ENCODE measurements at places on chromosomes 12 and 14.

- no peak for DNase-seq
Measured at GRCh38 chr12:10151621-10152020, 20.3 kb downstream of the OLR1 start.

GRCh38 chr12:84704856-84705255 is 207.7 kb downstream of the SLC6A15 start:
- no peak for DNase-seq

- no peak for DNase-seq
Measured at GRCh38 chr14:105447651-105448640, 26.7 kb upstream of the CRIP2 start.

DNA sequence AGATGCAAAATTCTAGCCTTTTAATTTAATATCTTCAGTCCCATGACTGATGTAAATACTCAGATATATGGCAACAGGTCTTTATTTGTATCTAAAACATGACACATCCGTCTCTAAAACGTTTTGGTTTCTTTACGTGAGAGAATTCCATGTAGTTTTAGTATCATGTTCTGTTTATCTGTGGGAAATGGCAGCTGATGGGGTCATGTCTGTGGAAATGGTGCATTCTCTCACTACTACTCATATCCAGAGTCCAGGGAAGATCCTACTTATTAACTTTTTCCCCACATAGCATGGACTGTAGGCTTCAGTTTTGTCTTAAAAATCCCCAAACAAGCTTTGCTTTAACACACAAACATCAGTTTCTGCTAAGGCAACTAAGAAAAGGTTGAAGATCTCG is 53.8 kb downstream of the SPTLC2 start:
- DNase-seq: no peak

GRCh38 chr12:94609917-94610443 is 40.4 kb downstream of the TMCC3 start:
- no peak for DNase-seq

DNA sequence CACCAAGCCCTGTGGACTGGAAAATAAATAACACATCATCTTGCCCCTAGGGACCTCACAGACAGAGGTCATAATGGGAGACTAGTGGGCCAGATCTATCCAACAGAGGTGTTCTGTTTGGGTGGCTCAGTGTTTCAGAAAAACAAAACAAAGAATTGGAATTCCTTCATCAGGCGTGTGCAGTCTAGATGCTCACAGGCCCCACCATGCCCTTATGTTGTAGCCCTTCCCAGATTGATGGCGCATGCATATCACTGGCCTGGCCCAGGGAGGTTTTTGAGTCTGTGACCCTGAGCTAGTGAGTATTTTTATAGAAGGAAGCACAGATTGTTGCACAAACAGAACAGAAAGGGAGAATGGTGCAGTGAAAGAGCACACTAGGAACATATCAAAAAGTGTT is 859.6 kb downstream of the BCL11B start:
- no peak for DNase-seq

Data from H7 (cell line).